ENCODE measurements at places on chromosomes 6 and 20.
A peak's percentile ranks its signal among the peaks of the same experiment; 100 is the strongest.

- no peak for DNase-seq
These were observed 1289.1 kb upstream of the ADGRB3 start for GRCh38 chr6:67345946-67346345.

DNA sequence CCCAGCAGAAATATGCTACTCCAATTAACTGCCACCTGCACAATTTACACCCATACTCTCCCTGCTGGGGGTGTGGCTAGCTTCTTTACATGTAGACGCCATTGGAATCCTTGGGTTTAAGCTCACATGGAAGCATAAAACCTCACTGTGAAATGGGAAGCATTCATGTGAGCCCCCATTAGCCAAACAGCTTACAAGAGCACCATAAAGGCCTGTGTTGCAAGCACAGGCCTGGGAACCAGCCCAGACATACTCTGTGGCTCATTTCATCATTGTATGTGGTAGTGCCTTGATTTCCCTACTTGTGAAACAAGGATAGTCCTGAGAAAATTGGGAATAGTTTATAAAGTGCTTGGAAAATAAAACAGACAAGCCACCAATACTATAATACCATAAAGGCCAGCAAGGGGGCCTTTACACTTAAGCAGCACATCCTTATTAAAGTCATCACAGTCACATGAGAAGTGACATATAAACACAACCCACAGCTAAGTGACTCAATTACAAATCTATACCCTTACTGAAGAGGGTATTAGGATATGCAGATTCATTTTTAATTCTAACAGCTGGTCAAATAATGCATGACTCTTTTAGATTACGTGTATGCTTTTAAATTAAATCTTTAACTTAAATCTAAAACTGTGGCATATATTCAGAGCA, 6.8 kb downstream of the ADNP start:
- DNase-seq: no peak

GRCh38 chr20:10982692-10983091, 308.9 kb upstream of the JAG1 start:
- DNase-seq: no peak

- DNase-seq: no peak
These were observed 67.3 kb downstream of the STK35 start for GRCh38 chr20:2168946-2169345.

GRCh38 chr6:159974932-159975331, 6.0 kb downstream of the IGF2R start:
- DNase-seq: no peak

DNA sequence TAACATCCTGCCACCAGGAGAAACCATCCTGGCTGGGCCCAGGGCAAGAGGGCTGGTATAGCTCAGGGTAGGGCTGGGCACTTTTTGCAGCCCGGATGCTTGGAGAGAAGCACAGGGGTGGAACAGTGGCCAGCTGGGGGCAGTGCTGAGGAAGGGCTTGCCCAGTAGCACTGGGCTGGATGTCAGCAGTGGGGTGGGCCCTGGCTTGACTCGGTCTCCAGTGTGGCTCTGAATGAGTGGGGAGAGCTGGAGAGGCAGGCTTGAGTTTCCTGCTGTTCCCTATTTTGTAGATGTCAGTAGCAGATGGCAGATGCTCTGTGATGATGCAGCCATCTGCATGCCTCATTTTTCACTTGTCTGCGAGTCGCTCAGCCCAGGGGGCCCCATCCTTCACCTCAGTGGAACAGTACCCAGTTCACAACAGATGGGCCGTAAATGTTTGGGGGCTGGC, 56.3 kb upstream of the TULP1 start:
- peak; percentile 34 for DNase-seq

DNA sequence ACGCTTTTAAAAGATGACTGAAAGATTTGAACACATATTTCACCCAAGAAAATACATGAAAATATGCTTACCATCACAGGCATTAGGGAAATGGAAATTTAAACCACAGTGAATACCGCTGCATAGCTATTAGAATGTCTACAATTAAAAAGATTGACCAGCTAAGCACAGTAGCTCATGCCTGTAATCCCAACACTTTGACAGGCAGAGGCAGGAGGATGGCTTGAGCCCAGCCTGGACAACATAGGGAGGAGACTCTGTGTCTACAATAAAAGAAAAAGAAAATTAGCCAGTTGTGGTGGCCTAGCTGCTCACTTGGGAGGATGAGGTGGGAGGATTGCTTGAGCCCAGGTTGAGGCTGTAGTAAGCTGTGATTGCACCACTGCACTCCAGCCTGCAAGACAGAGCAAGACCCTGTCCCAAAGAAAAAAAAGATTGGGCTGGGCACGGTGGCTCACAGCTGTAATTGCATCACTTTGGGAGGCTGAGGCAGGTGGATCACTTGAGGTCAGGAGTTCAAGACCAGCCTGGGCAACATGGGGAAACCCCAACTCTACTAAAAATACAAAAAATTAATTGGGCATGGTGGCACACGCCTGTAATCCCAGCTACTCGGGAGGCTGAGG, 163.7 kb upstream of the AKAP12 start:
- no peak for DNase-seq

DNA sequence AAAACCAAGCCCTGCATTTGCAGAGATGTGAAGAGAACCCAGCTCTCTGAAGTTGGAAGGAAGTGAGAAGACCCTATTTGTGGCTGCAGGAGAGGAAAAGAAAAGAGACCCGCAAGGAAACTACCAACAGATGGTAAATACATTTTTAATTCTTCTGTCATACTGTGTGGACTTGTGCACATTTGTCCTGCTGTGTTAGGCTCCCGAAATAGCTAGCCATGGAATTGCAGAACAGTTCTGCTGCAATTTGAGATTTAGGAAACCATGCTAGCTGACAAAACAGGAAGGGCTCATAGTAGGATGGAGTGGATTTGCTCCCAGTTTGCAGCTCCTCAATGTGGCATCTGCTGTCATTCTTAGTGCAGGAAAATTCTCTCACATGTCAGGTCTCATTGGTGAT, 12.1 kb upstream of the ATXN1 start:
- DNase-seq: no peak

DNA sequence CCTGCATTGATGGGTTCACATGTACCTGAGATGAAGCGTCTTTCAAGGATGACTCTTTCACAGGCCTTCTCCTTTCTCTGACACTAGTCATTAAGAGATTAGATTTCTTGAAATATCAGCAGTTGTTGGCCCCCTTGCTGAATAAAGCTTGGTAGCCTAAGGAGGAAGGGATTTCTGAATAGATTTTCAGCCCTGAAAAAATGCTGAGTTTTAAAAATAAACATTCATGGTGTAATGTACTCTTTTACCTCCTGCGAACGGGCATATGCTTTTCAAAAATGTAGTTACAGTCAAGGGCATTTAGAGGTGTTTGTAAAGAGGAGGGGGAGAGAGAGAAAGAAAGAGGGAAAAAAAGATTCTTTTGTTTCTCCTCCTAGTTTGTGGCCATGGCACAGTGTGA, 222.7 kb downstream of the SOX4 start:
- no peak for DNase-seq

- DNase-seq: no peak
These were observed 43.4 kb upstream of the ATXN1 start for GRCh38 chr6:16804546-16805242.

GRCh38 chr6:111427341-111428116, 55.5 kb downstream of the REV3L start:
- no peak for DNase-seq

DNA sequence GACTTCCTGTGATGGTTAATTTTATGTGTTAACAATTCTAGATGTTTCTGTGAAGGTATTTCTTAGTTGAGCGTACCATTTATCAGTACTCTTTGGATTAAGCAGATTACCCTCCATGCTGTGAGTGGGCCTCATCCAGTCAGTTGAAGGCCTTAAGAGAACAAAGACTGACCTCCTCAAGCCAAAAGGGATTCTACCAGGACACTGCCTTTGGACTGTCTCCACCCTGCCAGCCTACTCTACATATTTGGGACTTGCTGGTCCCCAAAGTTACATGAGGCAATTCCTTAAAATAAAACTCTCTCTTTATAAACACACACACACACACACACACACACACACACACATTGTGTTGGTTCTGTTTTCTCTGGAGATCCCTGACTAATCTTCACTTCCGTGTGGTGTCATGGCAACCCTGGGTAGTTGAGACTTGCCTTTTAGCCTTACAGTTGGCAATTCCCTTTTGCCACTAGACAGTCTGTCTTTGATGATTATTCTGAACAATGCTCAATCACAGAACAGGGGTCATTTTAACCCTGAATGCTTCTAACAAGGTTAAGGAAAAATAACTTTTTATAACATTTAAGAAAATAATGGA, 32.2 kb downstream of the MRAP2 start:
- no peak for DNase-seq

GRCh38 chr20:37282556-37282955, 6.9 kb upstream of the MANBAL start:
- no peak for DNase-seq

DNA sequence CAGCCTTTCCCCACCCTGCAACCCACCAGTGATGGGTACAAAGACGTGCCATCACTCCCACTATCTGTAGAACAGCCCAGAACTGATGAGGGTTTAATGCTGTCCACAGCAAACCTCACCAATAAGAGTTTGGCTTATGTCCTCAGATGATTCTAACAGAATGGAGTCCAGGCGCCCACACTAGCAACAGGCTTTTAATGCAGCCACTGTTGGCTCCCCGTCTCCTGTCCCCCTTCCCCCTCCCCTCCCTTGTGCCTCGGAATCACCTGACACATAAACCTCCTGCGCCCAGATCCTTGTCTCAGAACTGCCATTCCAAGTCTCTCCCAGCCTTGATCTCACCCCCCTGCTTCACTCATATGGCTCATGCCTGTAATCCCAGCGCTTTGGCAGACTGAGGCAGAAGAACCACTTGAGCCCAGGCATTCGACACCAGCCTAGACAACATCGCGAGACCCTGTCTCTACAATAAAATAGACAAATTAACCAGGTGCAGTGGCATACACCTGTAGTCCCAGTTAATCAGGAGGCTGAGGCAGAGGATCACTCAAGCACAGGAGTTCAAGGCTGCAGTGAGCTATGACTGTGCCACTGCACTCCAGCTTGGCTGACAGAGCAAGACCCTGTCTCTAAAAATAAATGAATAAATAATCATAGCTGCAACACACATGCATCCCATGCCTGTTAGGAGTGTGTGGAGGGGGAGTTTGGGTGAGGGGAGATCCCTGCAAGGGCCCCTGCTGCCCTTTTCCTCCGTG, 85.6 kb downstream of the SNX5 start:
- DNase-seq: no peak

DNA sequence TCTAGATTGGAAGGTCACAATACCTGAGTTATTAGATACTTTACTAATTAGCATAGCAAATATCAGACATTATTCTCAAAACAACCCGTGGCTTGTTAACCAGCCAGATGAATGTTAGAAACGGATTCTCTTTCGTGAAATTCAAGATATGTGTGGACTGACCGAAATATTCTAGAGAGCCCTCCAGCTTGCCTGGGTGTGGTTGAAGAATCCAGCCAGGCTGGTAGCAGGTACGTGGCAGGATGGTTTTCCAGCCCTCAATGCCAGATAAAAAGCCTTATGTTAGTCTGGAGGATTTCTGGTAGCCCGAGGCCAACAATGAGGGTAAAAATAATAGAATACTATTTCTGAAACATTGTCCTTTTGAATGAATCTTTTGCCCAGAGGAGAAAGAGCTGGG, 19.3 kb downstream of the ECT2L start:
- DNase-seq: no peak

DNA sequence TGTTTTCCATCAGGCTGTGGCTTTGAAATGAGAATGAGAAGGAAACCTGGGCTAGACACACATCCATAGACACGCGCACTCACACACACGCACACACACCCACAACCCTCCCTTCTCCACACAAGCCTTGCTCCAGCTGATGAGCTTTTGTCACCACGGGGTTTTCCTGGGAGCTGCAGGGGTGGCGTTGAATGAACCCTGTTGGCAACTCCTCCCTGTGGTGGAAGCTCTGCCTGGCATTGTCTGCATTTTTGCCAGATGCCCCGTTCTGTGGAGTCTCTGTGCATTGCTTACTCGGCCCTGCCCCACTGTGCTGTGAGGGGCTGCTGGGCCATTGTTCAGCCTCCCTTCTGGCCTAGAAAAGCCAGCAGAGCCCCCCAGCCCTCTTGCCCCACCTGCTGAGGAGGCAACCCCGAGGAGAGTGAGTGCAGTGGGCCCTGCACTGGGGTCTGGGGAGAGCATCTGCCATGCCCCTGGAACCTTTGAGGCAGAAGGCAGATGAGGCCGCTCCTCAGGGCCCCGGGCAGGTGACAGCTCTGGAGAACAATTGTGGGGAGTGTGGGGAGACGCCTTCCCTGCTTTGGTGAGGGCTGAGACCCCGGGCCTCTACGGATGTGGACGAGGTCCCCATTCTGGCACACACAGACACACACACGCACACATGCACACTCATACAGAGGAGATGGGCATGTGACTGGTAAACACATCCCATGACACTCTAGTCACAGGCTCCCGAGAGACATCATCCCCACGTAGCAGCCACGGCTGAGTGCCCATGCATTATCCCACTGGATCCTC, 9.9 kb downstream of the ADIG start:
- DNase-seq: no peak

GRCh38 chr20:39195582-39196021, 233.5 kb downstream of the DHX35 start:
- DNase-seq: no peak

- DNase-seq: no peak
These were observed 1.9 kb downstream of the EIF2S2 start for GRCh38 chr20:34110025-34110744.

DNA sequence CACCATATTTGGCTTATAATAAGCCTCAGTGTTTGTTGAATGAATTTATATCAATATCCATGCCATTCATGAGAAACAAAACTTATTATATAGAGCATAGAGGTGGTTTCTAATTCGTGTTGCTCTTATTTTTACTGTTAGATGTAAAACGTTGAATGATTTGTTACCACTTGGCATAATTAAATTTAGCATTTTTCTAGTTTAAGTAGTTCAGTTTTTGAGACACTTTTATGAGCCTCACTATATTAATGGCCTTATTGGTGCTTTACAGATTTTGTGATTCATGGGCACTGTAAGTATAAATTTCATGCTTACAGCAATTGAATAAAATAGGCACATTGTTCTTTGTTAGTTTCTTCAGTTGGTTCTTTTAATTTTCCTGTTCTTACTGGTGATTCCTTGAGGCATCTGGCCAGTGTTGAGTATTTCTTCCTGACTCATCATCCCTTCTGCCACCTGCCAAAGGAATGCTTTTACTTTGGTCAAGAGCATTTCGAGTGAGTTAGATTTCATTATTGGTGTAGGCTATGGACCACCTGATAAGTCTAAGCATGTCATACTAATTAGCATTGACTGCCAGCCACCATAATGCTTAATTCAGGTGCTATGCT, 34.8 kb downstream of the CDKAL1 start:
- no peak for DNase-seq
